CD4-positive, alpha-beta T cell treated with Interleukin-6 at 100 ng/mL for 8 hours (primary cell): ENCODE measurements at places on chromosomes 3 and 15.

DNA sequence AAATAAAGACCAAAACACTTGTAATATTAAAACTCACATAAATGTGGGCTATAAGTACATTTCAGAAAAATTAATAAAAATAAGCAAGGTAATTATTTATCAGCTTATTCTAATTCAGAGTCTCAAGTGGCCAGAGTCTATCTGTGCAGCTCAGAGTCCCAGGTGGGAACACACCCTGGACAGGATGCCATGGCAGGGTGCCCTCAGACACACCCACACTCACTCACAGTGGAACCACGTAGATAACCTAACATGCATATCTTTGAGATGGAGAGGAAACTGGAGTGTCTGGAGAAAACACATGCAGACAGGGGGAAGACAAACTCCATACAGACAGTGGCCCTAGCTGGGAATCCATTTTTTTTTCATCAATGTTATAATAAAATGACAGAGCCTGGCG, 37.2 kb downstream of the FSIP1 start:
- DNase-seq = no peak

DNA sequence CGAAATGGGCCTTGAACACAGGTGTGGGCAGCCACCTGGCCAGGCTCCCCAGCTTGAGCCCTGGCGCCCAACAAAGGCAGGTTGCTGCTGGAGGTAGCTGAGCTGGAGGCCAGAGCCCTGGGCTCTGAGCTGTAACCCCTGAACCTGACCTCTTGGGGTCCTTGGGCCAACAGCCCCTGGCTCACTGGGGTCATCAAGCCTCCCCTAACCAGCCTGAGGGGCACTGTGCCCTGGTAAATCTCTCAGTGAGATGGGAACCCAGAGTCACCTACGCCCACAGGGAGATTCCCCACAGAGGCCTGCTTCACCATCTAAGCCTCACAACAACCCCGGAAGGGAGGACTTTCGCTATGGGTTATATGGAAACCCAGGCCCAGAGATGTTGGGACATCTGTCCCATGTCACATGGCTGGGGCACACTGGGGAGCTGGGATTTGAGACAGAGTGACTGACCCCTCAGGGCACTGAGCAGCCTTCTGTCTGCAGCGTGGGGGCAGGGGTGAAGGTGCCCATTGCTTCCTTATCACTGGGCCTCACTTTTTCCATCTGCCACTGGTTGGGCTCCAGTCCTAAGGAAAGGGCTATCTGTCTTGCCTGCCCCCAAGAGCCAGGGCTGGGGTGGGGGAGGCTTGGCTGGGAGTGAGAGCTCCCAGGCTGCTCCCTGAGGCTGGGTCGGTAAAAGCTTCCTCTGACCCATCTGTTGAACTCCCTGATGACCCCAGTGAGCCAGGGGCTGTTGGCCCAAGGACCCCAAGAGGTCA, 59.1 kb downstream of the IQSEC1 start:
- peak; percentile 42 for DNase-seq

DNA sequence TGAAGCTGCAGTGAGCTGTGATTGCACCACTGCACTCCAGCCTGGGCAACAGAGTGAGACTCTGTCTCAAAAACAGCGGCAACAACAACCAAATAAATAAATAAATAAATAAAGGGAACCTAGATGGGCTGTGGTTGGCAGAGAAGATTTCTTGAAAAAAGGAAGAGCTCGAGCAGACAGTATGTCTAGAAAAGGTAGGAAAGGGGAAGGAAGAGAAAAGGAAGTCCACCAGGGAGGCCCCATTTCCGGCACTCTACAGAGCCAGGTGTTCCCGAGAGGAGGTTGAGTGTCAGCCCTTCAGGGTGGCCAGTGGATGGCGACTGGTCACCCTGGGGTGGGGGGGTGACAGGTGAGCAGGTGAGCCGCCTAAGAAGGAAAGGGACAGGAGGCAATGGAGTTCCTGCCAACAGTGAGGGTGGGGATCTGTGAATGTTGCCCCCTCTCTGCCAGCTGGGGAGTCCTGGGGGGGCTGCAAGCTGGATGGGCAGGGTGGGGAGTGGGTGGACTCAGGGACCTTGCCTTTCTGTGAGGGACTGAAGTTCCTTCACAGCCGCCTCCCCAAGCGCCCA, 14.8 kb downstream of the PAQR5 start:
- no peak for DNase-seq

DNA sequence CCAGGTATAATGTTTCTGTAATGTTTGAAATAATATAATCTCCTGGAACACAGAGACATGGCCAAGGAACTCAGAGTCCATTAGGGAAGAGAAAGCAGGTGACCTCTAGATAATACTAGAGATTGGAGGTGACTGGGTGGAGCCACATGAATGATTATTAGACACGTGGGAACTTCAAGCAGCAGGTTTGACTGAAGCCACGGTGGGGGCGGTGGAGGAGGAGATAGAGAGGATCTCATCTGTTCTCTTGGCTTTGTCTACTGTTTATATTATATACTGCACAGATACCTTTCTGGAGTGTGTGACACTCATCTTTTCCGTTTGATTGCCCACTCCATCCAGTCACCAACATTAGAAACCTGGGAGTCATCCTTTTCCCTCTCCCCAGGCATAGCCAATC, 33.7 kb downstream of the KIF7 start:
- no peak for DNase-seq

- no peak for DNase-seq
These were observed 25.6 kb upstream of the ZNF280D start for GRCh38 chr15:56758770-56759449.

DNA sequence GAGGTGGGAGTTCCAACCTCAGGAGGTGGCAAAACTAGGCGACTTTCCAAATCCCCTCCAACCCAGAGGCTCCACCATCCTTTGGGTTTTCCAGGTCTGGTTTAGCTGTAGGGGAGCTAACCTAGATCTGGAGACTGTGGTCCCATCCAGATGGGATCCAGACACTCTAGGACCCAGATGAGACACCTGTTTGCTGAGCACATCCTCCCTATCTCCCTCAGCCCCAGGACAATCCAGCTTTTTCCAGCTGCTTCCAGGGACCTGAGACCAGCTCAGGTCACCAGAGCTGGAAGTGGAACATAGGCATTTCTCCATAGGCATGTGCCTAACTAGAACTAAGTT, 18.2 kb downstream of the CRTAP start:
- DNase-seq = no peak

DNA sequence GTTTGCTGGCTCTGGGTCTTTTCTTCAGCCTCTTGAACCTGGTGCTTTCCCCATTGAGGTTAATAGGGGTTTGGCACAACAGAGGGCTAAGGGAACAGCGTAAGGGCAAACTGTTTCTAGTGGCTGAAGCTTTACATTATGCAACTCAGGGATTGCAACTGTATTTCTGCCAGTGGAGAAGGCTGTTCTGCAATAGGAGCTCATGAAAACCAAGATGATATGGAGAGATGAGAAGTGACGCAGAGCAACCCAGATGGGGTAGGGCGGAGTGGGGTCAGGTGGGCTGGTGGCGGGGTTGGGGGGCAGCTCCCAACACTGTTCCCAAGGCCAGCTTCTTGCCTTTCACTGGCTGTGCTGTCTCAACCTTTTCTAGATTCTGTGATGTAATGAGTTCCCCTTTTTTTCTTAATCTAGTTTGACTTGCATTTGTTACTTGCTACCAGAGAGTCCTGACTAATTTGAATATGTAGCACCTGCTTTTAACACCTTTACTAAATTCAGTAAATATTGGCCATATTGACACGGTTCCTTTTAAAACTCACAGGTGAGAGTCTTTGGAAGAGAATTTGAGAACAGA, 7.2 kb downstream of the GXYLT2 start:
- DNase-seq = no peak

DNA sequence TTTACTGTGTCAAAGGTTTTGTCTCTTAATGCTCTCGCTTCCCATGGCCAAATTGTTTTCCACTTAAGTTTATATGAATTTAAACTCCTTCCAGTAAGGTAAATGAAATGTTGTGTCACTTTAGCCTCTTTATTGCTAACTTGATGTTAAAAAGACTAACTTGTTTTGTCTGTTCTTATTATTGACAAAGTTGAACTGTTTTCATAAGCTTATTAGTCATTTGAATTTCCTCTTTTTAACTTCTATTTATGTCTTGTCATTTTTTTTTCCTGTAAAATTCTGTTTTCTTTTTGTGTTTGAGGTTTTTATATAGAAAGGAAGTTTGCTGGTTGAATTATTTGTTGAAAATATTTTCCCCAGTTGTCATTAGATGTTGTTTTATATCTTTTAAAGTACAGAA, 25.8 kb downstream of the FAM98B start:
- DNase-seq = no peak

DNA sequence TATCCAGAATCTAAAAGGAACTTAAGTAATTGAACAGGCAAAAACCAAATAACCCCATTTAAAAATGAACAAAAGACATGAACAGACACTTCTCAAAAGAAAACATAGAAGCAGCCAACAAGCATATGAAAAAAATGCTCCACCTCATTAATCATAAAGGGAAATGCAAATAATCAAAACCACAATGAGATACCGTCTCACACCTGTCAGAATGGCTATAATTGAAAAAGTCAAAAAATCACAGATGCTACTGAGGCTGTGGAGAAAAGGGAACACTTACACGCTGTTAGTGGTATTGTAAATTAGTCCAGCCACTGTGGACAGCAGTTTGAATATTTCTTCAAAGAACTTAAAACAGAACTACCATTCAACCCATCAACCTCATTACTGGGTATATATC, 220.7 kb downstream of the MEX3B start:
- no peak for DNase-seq

- DNase-seq = no peak
These were observed 384.3 kb upstream of the NR2F2 start for GRCh38 chr15:95946241-95946640.
